ENCODE measurements at places on chromosomes 6 and 20.

DNA sequence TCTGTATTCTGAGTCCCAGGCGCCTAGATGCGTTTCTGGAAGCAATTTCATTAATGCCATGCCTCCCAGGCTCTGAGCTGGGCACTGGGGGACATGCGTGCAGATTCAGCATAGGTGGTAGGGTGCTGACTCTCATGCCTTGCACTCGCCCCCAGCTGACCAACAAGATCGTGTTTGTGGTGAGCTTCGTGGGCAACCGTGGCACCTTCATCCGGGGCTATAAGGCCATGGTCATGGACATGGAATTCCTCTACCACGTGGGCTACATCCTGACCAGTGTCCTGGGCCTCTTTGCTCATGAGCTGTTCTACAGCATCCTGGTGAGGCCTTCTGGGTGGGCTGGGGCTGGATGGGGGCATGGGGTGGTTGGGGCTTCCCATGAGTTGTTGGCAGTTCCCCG is 21.6 kb downstream of the UQCC2 start:
- DNase-seq = no peak

GRCh38 chr20:43238266-43238665 is 48.6 kb upstream of the PTPRT start:
- DNase-seq = no peak

DNA sequence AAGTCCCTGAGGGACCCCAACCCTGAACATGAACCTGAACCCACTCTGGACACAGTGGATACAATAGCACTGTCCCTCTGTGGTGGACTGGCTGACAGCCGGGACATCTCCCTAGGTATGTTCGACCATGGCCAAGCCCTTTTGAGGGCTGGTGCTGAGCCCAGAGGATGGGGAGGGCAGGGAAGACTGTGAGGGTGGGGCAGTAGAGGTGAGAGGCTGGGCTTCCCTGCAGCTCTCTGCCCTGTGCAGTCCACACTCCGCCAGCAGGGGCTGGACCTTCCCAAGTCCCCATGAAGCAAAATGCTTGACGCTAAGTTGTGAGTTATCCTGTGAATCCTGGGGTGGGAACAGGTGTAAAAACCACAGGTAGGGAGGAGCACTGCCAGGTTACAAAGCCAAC is 11.5 kb downstream of the LPIN3 start:
- no peak for DNase-seq

DNA sequence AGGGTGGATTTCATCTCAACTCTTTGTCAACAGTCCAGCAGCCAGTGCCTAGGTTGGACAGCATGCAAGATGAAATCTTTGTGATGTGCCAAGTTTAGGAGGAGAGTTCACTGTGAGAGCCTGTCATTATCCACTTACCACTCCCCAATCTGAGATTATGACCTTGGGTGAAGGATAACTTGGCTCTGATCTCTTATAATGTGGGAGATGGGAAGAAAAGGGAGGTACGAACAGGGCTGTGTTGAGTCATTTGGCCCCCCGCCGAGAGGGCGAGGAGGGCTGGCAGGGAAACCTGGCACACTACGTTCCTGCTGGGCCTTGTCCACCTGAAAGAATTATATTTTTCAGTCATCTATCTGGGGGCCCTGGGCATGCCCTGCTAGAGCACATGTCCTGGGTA is 35.8 kb downstream of the LAMA4 start:
- no peak for DNase-seq

DNA sequence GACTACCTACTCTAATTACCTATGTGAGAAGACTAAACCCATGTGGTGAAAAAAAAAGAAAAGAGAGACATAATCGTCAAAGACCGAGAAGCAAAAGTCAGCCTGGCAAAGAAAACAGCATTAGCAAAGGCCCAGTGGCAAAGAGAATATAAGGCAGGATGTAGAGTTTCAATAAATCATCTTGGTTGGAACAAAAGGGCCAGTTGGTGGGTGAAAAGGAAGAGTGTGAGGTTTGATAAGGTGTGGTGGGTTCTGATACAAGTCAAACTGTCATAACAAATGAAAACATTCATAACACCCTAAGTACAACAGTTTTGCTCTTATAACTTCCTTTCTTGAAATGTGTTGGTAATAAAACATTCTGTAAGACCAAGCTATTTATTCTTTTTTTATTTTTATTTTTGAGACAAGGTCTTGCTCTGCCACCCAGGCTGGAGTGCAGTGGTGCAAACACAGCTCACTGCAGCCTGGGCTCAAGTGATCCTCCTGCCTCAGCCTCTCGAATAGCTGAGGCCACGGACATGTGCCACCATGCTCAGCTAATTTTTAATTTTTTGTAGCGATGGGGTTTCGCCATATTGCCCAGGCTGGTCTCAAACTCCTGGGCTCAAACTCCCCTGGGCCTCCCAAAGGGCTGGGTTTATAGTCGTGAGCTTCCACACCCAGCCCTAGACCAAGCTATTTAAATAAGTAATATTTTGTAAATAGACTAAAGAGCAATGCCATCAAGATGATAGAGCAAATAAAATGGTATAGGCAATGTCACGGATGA is 18.9 kb upstream of the GTF3C6 start:
- no peak for DNase-seq

Data from cortex of kidney (tissue), 1 donor.